ENCODE measurements at places on chromosomes 13 and 19. TPM values are rescaled to one million over a fixed set of nuclear protein-coding genes. Genes with fewer than 3 reads are reported as not detected.

DNA sequence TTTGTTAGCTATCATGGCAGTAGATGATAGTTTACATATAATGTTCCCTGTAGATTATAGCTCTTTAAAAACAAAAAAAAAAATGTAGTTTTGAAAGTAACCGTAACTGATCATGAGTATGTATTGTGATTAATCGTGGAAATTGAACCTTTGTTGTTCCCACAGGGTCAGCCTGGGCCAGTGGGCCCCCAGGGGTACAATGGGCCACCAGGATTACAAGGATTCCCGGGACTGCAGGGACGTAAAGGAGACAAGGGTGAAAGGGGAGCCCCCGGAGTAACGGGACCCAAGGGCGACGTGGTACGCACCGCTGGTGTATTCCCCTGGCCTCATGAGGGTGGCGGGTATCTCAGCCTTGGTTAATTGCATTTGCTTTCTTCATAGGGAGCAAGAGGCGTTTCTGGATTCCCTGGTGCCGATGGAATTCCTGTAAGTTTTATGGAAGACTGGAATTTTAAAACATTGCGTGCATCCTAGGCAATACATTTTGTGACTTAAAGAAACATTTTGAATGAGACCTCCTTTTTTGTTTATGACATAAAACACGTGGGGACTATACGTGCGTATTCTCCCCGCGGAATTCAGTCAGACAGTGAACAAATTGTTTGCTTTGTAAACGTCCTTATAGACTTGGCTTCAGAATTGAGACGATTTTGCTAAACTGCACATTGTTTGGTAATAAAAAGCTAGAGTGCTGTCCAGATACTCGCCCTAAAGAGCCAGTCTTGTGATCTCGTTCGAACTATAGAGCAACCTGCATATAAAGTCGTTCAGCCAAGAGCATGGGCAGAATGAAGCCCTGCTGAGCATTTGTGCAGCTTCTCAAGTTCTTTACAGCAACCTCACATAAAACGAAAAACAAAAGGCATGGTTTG is 117.7 kb downstream of the COL4A2 start:
- DNase-seq, result no peak

Gene C3
- total RNA-seq, result 0.44 TPM

Gene TEKTIP1
- 8.1 TPM for total RNA-seq

Gene SMIM17
- total RNA-seq, result not detected

DNA sequence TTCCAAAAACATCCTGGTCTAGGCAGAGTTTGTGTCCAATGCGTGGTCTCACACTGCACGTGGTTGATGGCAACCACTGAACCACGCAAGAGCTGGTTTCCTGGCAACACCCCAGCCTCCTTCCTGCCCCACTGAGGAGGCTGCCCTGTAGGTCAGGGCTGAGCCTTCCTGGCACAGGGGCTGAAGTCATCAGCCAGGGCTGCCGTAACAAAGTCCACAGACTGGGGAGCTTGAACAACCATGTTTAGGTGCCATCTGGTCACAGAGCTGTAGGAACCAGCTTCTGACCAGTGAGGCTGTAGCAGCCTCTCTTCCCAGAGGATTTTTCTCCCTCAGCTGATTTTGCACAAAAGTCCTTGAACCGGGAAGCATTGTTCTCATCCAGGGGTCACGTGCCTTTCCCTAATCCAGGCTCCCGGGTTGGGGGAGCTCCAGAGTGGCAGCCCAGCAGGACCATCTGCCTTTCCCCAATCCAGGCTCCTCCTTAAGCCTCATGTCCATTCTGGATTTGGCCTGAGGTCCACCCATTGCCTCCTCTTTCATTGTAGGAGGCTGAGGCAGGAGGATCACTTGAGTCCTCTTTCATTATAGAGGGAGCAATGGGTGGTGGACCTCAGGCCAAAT is 53.9 kb downstream of the CHST8 start:
- no peak for DNase-seq

DNA sequence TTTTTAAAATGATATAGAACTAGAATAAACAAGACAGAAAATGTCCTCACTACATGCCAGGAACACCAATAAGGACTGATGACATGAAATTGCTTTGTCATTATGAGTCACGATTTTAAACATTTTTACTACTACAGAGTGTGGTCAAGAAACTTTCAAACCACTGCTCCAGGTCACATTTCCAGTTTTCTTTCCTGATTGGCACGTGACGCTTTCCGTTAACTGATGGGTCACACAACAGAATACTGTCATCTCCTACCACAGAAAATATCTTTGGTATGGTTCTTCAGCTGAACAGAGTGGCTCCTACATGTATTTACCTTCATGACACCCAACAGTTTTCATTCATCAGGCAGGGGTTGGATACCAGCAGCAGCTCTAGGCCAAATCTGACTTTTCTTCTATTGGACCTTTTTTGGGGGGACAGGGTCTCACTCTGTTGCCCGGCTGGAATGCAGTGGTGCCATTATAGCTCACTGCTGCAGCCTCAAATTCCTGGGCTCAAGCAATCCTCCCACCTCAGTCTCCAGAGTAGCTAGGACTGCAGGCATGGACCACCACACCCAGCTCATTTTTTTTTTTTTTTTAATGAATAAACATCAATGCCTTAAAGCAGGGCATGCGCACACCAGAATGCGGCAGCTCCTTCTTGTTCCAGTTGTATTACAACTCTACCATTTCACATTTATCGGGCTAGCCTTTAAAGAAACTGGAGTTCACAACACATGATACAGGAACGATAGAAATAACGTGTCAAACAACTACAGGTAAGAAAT is 147.4 kb downstream of the RNF17 start:
- DNase-seq, result no peak

GRCh38 chr13:108769213-108770070 is 140.0 kb downstream of the MYO16 start:
- DNase-seq, result no peak

GRCh38 chr19:54366811-54367210 is 2.1 kb upstream of the LAIR1 start:
- DNase-seq, result no peak

DNA sequence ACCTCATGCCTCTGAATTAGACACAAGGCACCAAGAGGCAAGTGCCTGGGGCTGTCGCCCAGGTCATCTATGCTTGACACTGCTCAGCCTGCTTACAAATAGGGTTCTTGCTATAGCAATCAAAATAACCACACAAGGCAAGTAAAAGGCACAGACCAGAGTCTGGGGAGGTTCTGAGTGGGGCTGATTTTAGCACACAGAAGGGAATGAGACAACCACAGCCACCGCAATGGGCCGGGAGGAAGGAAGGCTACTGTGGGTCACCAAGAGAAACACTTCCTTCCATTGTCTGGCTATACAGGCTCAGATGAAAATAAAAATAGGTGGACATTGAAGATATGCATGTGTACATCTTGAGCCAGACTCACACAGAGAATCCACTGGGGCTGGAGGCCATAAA is 159.1 kb downstream of the DLEU7 start:
- no peak for DNase-seq
